ENCODE measurements at places on chromosomes 11 and 22.

DNA sequence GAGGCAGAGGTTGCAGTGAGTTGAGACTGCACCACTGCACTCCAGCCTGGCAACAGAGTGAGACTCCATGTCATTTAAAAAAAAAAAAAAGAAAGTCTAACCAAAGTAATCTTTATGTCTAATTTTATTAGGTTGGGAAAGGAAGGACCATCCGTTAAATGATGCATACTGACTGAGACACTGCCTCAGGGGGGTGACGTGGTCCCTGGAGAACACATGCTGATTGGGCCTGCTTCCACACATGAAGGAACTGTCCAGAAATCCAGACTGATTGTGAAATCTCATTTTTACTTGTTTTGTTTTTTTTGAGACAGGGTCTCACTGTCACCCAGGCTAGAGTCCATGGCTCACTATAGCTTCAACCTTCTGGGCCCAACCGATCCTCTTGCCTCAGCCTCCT lies 5.5 kb downstream of the SF3A1 start:
- no peak for DNase-seq

- peak; percentile 92 for DNase-seq
Observed at GRCh38 chr22:41367039-41367679, 14.6 kb upstream of the TEF start.

DNA sequence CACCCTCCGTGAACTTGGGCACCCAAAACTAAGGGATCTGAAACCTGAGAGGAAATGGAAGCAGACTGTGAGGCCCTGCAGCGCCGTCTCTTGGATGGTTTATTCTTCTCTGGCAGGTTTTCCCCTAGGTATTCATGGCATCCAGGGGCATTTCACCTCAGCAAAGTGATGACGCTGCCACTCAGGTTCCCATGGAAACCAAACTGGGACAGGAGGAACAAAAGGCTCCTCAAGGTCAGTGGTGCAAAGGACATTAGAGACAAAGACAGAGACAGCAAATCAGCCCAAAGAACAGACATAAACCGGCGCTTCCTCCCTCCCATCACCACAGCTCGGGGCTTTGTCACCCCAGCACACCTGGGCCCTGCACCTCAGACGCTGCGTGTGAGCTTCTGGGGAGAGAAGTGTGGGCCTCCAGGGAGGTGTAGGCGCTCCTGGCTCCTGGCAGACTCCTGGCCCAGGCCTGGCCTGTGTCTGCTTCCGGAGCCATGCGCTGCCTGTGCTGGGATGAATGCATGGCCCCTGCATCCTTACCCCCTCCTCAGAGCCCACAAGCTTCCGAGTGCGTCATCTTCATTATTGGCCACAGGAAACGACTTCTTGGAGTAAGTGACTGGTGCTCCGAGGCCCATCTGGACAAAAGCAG lies 5.9 kb downstream of the TP53AIP1 start:
- DNase-seq: peak; percentile 93

- peak; percentile 33 for DNase-seq
Observed at GRCh38 chr22:44172370-44173108, 8.2 kb upstream of the PARVG start.

GRCh38 chr11:105740164-105740903 lies 130.5 kb downstream of the GRIA4 start:
- DNase-seq: no peak

GRCh38 chr11:118230088-118230487 lies 5.3 kb upstream of the JAML start:
- no peak for DNase-seq

DNA sequence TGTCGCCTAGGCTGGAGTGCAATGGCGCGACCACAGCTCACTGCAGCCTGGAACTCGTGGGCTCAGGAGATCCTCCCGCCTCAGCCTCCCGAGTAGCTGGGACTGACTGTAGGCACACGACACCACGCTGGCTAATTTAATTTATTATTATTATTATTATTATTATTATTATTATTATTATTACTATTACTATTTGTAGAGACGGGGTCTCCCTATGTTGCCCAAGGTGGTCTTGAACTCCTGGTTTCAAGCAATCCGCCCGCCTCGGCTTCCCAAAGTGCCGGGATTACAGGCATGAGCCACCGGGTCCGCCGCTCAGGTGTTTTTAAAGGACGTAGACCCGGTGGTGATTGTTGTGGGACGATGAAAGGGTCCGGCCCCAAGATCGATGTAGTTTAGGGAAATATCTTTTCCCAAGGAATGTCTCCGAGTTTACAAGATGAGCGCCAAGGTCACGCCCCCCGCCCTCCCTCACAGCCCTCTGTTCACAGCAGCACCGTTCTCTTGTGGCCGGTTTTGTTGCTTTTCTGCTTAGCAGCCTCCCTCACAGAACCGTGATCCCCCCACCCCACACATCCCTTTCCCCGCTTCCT lies 728 bp upstream of the POGLUT3 start:
- DNase-seq: no peak

DNA sequence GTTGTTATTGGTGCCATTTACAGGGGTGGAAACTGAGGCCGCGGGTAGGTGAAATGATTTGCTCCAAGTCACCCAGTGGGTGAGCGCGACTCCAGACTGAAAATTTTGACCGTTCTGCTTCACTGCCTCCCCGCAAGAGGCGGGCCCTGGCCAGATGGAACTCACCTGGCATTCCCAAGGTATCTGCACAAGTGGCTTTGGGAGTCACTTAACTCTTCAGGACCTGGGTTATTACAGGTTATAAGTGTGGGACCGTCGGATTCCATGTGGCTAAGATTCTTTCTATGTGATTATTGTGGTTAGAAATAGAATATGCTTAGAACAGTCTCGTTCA lies 598 bp downstream of the CABIN1 start:
- no peak for DNase-seq

GRCh38 chr22:42892571-42893316 lies 35.7 kb upstream of the ARFGAP3 start:
- no peak for DNase-seq

DNA sequence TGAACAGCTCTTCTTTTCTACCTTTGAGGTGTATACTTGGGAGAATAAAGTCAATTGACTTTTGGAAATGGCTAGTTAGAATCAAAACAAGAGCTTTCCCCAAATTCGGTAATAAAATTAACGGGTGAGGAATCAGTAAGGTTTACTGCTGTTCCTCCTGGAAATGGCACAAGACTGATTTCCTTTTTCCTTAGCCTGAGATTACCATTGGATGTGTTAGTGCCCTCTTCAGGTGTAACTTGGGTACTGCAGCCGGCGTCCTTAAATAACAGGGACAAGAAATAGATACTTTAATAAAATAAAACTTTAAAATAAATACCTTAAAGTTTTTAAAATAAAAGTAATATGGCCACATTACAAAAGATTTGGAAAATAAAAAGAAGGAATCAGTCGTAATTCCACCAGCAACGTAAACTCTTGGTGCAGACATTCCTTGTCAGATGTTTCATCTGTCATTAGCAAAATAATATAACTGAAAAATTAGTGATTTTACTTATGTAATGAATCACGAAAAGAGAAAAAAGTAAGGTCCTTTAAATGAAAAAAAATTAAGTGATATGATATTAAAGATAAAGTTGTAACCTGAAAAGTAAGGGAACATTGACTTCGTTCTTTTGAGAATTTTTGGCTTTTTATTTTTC lies 29.7 kb downstream of the ZFTA start:
- peak; percentile 74 for DNase-seq

GRCh38 chr11:88384669-88385005 lies 47.1 kb upstream of the CTSC start:
- no peak for DNase-seq

DNA sequence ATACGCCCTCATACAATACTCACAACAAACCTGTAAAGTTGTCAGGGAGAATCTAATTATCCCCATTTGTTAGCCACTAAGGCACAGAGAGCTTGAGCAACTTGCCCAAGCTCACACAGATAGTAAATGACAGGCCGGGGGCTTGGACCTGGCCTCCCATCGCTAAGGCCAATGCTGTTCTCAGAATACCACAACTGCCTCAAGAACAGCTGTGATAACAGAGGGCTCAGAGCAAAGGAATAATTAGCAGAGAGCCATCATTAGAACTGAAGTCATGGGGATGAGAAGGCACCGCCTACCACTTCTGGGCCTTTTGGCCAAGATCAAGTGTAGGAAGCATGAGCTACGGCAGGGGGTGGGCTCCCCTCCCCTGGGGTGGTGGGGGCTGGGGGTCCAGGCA lies 98.6 kb downstream of the FEZ1 start:
- no peak for DNase-seq

- DNase-seq: no peak
Observed at GRCh38 chr11:7555052-7555699, 41.4 kb downstream of the PPFIBP2 start.

GRCh38 chr22:21861851-21862250 lies 5.6 kb downstream of the MAPK1 start:
- DNase-seq: no peak

- no peak for DNase-seq
Observed at GRCh38 chr11:18248561-18248960, at the start of gene SAA2. SAA2 (minus strand) TSS chr11:18248668; CDS start chr11:18248011, 657 bp downstream.

GRCh38 chr11:62954478-62954877 lies 30.3 kb downstream of the SLC22A6 start:
- no peak for DNase-seq

GRCh38 chr11:59778122-59778521 lies 22.9 kb downstream of the STX3 start:
- DNase-seq: no peak

- DNase-seq: no peak
Observed at GRCh38 chr11:13818325-13818724, 144.2 kb upstream of the SPON1 start.

- DNase-seq: no peak
Observed at GRCh38 chr22:25714739-25715138, 27.2 kb upstream of the MYO18B start.

GRCh38 chr22:20080776-20081654 lies 974 bp downstream of the DGCR8 start:
- DNase-seq: peak; percentile 67

GRCh38 chr11:123480290-123480815 lies 50.3 kb downstream of the GRAMD1B start:
- no peak for DNase-seq

DNA sequence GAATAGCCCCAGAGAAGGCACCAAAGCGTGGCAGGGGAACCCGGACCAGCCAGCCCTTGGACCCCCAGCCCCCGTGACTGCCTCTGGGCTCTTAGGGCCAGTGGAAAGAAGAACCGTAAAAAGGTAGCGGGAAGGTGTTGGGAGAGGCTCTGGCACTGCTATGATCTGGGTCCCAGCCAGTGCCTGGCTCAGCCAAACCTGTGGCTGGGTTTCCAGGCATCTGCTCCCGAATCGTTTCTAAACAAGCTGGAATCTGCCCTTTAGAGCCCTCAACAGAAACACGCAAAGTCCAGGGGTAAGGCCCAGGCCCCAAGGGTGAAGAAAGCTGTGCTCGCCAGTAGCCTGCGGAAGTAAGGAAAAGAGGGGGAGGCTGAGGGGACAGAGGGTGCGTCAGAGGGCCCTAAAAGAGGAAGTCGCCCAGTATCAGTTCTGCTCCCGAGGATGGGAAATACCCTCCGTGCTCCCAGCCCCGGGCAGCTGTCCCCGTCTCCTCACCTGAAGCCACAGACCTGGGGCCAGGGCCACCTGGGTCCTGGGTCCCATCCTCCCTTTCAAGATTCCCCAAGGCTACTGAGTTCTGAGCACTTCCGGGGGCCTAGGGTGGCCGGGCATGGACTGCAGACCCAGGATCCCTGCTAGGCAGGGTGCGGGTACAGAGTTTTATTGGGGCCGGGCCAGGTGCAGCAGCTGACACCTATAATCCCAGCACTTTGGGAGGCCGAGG lies 24.7 kb downstream of the IL10RA start:
- DNase-seq: no peak

- no peak for DNase-seq
Observed at GRCh38 chr11:115587718-115588342, 83.6 kb upstream of the CADM1 start.

GRCh38 chr22:42151924-42152635 lies 21.5 kb upstream of the CYP2D6 start:
- no peak for DNase-seq

DNA sequence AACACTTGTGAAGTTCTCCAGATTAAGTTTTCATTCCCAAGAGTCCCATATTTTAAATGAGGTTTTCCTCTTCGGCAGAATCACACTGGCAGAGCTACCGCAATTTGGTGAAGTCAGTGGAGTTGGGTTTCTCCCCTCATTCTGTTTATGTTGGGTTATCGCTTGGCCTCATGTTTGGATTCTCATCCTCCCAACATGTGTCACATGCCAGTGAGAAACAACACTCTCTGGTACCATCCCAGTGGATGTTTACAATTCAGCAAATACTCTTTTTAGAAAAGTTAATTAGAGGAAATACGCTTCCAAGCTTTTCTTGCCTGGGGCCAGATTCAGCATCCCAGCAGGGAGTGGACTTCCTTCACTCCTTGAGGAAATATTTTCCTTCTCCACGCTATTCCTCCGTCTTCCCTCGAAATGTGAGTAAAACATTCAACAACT lies 2.1 kb downstream of the PAMR1 start:
- peak; percentile 85 for DNase-seq

DNA sequence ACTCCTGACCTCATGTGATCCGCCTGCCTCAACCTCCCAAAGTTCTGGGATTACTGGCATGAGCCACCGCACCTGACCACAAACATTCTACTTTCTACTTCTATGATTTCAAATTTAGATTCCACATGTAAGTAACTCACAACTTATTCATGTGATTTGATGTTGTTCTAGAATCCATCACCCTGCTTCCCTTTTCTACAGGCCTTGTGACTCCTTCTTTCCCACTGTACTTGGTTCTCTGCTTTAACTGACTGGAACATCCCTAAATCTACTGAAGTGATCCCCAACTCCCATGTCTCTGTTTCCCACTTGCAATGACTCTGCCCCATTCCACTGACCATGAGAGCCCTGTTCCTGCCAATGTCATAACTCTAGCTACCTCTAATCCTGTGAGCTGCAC lies 25.7 kb upstream of the MRPL17 start:
- no peak for DNase-seq

GRCh38 chr11:1499899-1500298 lies 13.3 kb upstream of the MOB2 start:
- DNase-seq: no peak

DNA sequence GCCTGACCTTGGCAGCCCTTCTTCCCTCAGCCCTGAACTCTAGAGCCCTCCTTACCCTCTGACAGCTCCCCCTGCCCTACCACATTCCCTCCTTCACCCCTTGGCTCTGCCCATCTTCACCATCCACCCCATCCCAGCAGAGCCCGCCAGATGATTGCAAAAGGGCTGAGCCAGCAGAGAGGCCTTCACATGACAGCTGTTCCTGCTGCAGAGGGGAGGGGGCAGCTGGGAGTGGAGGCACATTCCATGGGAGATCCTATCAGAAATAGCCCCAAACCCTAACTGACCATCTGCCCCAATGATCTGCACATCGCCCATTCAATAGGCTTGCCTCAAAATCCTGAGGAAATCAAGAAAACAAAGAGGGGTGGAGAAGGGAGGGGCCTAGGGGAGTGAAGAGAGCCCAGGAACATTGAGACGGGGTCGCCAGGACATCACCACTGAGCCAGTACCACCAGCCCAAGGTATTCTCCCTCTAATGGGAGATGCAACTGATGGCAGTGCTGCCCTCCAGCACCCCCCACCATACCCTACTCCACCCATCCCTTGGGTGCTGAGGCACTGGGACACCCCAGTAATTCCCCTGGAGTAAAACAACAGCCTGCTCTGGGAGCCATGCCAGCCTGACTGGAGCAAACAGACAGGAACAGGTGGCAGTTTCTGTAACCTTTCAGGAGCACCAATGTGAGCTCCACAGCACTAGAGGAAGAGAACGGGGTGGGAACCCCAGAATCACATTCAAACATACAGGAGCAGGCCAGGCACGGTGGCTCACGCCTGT lies 8.0 kb upstream of the AHNAK start:
- no peak for DNase-seq
